ENCODE measurements at places on chromosomes 5 and 9. TPM values are rescaled to one million over a fixed set of nuclear protein-coding genes. Genes with fewer than 3 reads are reported as not detected.

DNA sequence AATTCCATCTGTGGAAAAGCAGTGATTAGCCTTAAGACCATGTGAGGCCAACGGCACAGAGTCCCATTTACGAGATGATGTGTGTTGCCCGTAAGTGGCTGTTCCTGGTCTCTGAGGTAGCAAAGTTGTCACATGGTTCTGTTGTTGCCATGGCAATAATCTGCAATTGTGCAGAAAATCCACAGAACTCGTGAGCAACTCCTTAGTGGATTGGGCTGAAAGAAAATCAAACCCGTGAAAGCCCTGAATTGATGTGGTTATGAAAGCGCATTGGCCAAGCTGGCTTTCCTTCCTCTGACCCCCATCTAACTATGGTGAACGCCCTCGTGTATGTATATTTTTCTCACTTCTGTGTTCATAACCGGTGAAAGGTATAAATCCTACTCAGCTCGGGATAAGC lies 614.7 kb downstream of the EBF1 start:
- H3K36me3 ChIP-seq, result no peaks in the 10 kb centered on the region
- DNase-seq, result no peak
- H3K27ac ChIP-seq, result no peak overlapping the region

- H3K27ac ChIP-seq, result no peak overlapping the region
- H3K36me3 ChIP-seq, result no peaks in the 10 kb centered on the region
- no peaks in the 10 kb centered on the region for H3K4me1 ChIP-seq
- no peaks in the 10 kb centered on the region for H3K27me3 ChIP-seq
- H3K4me3 ChIP-seq, result no peak overlapping the region
Measured at GRCh38 chr5:35884773-35885172, 28.1 kb downstream of the IL7R start.

DNA sequence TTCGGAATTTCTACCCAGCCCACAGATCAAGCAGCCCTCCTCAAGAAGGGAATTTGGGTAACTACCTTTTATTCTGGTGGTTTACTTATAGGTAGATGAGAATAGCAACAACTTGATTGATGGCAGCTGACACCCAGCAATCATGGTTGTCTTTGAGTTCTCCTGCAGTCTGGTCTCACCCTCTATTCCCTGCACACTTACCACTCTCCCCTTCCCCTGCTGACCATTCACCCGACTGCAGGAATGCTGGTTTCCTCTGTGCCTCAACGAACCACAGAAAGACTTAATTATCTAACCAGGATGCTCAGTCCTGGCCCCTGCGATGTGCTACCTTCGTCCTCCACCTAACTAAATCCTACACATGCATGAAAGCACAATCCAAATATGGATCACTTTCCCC lies 243.0 kb downstream of the RFK start:
- H3K27ac ChIP-seq, result no peak overlapping the region
- H3K4me3 ChIP-seq, result no peak overlapping the region
- H3K27me3 ChIP-seq, result no peaks in the 10 kb centered on the region
- no peak for DNase-seq
- H3K36me3 ChIP-seq, result no peaks in the 10 kb centered on the region
- H3K4me1 ChIP-seq, result no peaks in the 10 kb centered on the region

DNA sequence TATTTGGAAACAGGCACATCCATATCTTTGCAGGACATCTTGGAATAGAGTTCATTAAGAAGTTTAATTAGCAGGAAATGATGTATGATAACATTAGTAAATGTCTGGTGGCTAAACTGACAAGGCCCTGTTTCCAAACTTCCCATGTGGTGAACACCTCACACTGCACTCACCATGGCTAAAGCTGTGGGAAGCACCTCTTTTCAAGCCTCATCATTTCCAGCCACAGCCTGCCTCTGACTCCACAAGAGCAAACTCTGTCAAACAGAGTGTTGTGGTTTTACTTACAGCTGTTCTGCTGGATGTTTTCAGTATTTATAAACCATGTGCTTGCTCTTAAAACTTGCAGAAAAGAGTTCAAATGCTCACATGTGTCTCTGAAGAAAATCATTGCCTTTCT lies 14.9 kb upstream of the NDUFB6 start:
- DNase-seq, result no peak
- H3K4me1 ChIP-seq, result no peaks in the 10 kb centered on the region
- H3K27ac ChIP-seq, result no peak overlapping the region
- H3K27me3 ChIP-seq, result no peaks in the 10 kb centered on the region
- no peaks in the 10 kb centered on the region for H3K36me3 ChIP-seq

DNA sequence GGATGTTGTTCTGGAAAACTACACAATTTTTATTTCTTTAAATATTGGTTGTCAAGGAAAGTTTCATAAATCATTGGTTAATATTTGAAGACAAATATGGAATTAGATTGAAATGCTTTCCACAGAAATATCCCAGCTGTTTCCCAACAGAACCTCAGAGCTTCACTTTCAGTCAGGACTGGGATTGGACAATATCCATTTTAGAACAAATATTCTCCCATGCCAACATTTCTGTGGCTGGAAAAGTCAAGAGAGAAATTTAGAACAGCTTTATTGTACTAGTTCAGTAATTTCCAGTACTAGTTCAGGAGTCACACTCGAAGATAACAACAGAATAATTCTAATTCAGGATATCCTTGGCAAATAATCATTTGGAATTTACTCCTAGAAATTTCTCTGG lies 116.1 kb upstream of the TUT7 start:
- no peak overlapping the region for H3K27ac ChIP-seq
- H3K36me3 ChIP-seq, result no peaks in the 10 kb centered on the region
- no peak for DNase-seq
- no peaks in the 10 kb centered on the region for H3K27me3 ChIP-seq

DNA sequence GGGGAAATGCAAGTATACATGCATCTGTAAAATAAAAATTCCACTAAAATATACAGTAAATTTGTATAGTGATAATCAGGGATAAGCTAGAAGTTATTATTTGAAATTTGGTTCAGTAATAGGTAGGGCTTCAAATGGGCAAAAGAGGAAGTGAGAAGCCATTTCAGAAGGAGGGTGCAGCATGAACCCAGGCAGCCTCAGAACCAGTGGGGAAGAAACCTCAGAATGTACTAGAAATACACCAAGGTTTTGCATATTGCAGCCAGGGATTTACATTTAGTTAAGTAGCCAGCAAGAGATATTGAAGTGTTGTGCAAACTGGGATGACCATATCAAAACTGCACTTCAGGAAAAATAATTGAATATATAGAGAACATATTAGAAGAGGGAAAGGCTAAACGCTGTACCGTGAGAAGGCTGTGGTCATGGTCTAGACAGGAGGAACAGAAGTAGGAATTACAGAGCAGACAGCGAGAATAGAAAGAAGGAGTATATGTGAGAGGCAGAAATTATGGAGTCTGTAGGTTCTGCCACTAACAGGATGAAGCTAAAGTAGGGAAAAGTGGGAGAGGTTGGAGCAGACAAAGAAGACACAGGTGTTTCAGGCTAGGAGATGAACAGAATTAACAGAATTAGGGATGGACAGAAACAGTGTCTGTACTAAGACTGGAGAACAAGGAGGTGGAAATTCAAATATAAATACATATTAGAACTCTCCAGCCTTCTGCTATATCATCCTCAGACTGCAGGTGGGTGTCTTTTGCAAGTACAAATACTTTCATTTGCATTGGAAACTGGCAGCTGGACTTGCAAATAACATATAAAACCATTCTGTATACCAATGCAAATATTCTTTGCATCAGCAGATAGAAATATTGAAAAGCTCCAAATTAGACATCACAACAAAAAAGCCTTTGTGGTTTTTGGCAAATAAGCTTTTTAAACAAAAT lies 335.6 kb downstream of the ZNF608 start:
- H3K4me1 ChIP-seq, result no peaks in the 10 kb centered on the region
- no peaks in the 10 kb centered on the region for H3K36me3 ChIP-seq
- no peak overlapping the region for H3K27ac ChIP-seq
- no peak for DNase-seq
- H3K27me3 ChIP-seq, result no peaks in the 10 kb centered on the region

DNA sequence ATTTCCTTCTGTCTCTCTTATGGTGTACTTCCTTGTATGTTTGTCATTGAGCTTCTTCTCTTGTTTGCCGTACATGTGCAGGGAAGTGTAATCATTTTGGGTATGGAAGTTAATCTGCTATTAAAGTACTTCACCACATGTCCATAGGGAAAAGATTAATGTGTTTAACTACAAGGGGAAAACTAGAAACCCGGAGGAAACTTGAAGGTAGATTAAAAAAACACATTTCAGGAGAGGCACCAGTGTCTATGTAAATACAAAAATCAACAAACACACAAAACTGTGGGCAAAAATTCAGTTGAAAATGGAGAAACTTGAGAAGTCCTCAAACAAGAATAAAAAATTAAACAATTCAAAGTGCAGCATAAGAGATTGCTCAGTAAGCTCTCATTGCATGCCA lies 166.4 kb downstream of the PBX3 start:
- DNase-seq, result no peak
- H3K27me3 ChIP-seq, result no peaks in the 10 kb centered on the region
- no peak overlapping the region for H3K4me3 ChIP-seq
- no peaks in the 10 kb centered on the region for H3K4me1 ChIP-seq
- no peaks in the 10 kb centered on the region for H3K36me3 ChIP-seq

DNA sequence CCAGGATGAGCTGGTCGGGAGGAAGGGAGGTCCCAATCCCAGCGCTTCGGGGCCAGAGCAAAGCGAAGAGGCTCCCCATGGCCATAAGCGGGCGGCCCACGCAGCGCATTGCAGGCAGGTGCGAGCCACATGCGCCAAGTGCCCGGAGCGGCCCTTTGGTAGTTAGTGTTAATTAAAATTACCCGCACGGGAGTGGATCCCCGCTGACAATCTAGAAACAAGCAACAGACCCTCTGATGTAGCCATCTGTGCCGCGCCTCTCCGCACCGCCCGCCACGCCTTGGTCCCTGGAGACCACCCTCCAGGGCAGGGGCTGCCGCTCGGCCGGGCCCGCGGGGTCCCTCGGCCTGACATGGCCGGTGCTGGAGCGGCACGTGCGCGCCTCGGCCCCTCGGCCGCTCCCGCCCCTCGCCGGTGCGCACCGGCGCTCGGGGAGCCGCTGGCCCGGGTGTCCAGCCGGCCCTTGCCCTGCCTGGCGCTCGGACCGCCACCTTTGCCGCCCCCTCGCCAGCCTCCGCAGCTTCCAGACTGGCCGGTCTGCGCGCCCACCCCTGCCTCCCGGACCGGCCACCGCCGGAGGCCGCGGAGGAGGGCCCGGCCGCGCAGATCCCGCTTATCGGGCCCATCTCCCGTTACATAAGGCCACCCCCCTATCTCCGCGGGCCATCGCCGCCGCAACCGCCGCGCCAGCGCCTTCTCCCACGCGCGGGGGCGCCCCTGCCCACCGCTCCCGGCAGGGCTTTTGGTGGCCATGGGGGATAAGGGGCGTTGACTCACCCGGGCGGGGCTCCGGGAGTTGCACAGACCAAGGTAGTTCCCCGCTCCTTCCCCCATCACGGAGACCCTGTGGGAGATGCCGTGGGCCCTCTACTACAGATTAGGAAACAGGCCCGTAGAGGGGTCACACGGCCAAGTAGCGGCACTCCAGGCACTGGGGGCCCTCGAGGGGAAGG lies 1.9 kb upstream of the IL13 start:
- peaks cover 2% of the 10 kb centered on the region for H3K27me3 ChIP-seq
- H3K27ac ChIP-seq, result no peak overlapping the region

- H3K36me3 ChIP-seq, result no peaks in the 10 kb centered on the region
- H3K27me3 ChIP-seq, result no peaks in the 10 kb centered on the region
- H3K27ac ChIP-seq, result no peak overlapping the region
- peaks cover 6% of the 10 kb centered on the region for H3K4me1 ChIP-seq
Measured at GRCh38 chr9:137293482-137294090, 8.5 kb downstream of the NRARP start.

GRCh38 chr5:63400079-63400478 lies 562.2 kb downstream of the HTR1A start:
- no peak overlapping the region for H3K27ac ChIP-seq
- no peaks in the 10 kb centered on the region for H3K27me3 ChIP-seq
- no peak for DNase-seq

GRCh38 chr5:19002111-19002510 lies 985.9 kb downstream of the CDH18 start:
- H3K4me1 ChIP-seq, result no peaks in the 10 kb centered on the region
- H3K27me3 ChIP-seq, result no peaks in the 10 kb centered on the region
- H3K36me3 ChIP-seq, result no peaks in the 10 kb centered on the region

DNA sequence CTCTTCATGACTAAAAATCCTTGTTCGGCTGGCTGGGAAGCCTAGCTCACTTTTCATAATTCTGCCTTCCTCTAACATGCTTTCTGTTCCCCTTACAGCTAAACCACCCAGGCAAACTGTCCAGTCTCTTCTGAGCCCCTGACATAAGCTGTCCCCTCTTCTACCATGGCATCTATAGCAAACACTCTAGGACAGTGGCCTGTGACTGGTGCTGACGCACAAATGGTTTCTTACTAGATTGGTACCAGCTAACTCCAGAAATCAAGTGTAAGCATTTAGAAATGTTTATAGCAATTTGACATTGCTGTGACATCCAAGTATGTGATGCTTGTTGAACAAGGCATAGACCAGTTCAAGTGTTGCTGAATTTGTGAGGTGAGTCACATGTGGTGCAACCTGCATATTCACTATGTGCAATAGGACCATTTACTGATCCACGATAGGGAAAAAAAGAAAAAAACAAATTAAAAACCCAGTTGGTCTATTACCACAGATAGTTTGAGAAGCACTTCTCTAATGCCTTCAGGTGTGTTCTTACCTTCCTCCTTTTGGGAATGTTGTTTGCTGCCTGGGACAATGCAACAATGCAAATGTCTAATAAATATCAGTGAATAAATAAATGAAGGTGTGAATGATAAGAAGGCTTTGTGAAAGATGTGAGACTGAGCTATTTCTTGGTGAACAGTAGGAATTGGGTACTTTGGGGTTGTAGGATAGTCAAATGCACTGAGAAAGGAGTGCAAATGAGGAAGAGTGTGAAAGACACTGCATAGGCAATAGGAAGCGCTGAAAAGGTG lies 22.4 kb downstream of the ELOVL7 start:
- DNase-seq, result no peak
- H3K4me1 ChIP-seq, result no peaks in the 10 kb centered on the region
- H3K4me3 ChIP-seq, result no peak overlapping the region
- H3K36me3 ChIP-seq, result no peaks in the 10 kb centered on the region
- peak overlapping the region; percentile 15 for H3K27ac ChIP-seq
- H3K27me3 ChIP-seq, result no peaks in the 10 kb centered on the region

- no peak overlapping the region for H3K27ac ChIP-seq
- DNase-seq, result no peak
- no peaks in the 10 kb centered on the region for H3K4me1 ChIP-seq
- H3K27me3 ChIP-seq, result no peaks in the 10 kb centered on the region
Measured at GRCh38 chr5:147538236-147538635, 28.4 kb upstream of the DPYSL3 start.

Gene TAF11L10
- total RNA-seq, result not detected

Gene ATP6V1G1
- total RNA-seq, result 103 TPM

Gene FGF1
- 2.1 TPM for total RNA-seq

Gene FBLL1
- 0.47 TPM for total RNA-seq

Data from kidney (tissue), 22 donors.